CD4-positive, alpha-beta T cell treated with Interleukin-17A for 4 hours (primary cell): ENCODE measurements at places on chromosomes 6 and 20.

DNA sequence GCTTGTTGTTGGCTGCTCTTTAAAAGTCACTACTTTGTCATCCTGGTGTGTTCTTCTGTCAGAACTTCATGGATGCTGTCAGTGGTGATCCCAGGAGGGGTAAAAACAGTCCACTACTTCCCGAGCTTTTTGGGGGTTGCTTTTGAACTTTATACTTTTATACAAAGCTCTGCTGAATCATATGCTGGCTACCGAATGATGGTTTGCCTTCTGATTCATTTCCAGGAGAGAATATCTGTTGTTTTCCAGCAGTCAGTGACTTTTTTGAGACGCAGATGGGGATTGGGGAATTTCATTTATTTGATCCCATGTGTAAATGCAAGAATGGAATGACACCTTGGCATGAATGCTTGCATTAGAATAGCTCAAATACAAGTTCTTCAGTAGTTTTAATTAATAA is 32.7 kb upstream of the COL10A1 start:
- DNase-seq = no peak

GRCh38 chr6:36032261-36032660 is 4.7 kb downstream of the MAPK14 start:
- DNase-seq = no peak

GRCh38 chr20:50099113-50099512 is 13.8 kb downstream of the UBE2V1 start:
- DNase-seq = no peak

DNA sequence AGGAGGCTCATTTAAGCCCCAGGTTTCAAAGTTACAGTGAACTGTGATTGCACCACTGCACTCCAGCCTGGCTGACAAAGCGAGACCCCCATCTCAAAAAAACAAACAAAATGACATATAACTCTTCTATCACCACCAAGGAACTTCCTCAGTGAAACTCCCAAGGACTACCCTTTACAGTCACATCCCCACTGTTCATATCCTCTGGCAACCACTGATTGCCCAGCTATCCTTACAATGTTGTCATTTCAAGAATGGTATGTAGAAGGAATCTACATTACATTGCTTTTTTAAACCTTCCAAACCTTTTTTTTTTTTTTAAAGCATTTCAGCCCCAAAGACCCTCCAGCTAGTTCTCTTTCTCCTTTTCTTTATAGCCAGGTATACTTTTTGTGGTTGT is 123.1 kb upstream of the CARMIL1 start:
- no peak for DNase-seq
